ENCODE measurements at places on chromosomes 6 and 20.

DNA sequence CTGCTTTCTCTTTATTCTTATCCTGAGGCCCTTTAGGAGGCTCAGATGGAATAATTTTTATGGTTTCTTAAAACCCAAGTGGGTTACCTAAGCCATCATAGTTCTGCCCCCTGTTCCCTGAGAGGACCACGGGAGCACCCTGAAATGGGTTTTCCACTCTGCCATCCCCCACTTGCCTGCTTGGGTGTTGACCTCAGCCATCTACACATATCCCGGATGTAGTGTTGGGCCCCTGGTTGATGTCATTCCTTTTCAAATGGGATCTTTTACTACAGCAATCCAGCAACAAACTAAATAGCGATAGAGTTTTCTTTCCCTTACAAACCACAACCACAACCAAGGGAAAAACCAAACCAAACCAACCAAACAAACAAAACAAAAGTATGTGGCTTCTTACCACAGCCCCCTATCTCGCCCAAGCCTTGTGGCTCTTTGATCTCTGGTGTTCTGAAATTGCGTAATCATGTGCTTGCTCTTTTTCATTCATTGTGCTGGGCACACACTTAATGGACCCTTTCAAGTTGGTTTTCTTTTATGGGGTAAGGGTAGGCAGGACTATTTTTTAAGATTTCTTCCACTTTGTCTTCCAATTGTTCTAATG, 154.9 kb downstream of the ESR1 start:
- DNase-seq, result no peak

- DNase-seq, result peak; percentile 58
Measured at GRCh38 chr6:161631676-161632194, 357.9 kb upstream of the AGPAT4 start.

- DNase-seq, result no peak
Measured at GRCh38 chr6:41694815-41695526, 40.4 kb downstream of the TFEB start.

DNA sequence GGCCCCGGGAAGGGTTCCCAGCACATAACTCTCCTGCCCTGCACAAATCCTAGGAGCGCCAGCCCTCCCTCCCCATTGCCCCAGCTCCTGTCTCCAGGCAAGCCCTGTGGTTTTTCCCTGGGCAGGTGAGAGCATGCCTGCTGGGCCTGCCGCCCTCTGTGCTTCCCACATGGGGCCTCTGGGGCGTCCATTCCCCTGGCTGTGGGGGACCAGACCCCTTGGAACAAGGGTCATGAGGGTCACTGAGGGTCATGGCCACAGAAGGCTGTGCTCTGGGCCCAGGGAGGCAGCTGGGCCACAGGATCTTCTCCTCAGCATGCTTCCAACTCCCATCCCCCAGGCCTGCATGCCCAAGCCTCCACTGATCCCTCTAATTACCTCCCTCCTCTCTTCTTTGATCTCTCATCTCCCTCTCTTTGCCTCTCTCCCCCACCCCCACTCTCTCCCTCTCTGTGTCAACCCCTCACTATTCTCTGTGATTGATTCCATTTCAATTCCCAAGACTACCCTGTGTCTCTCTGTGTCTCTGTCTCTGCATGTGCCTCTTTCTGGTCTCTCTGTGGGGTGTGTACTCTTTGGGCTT, 6.1 kb downstream of the MDFI start:
- no peak for DNase-seq

Measured in smooth muscle cell of the brain vasculature (primary cell).